ENCODE measurements at places on chromosomes 5 and 9. TPM values are rescaled to one million over a fixed set of nuclear protein-coding genes. Genes with fewer than 3 reads are reported as not detected.

The CYLC2 gene
- not detected for polyA plus RNA-seq

The ABLIM3 gene
- polyA plus RNA-seq: 23.2 TPM

The EEIG1 gene
- polyA plus RNA-seq: 11.2 TPM

The SHLD3 gene
- polyA plus RNA-seq: 1.9 TPM

The DDX4 gene
- polyA plus RNA-seq: not detected

The FST gene
- polyA plus RNA-seq: 7.3 TPM

The GPR150 gene
- 0.07 TPM for polyA plus RNA-seq

GRCh38 chr5:145856285-145856818, 16.5 kb downstream of the GRXCR2 start:
- peak; percentile 62 for DNase-seq

GRCh38 chr5:322281-322941, 897 bp downstream of the AHRR start:
- DNase-seq: no peak

DNA sequence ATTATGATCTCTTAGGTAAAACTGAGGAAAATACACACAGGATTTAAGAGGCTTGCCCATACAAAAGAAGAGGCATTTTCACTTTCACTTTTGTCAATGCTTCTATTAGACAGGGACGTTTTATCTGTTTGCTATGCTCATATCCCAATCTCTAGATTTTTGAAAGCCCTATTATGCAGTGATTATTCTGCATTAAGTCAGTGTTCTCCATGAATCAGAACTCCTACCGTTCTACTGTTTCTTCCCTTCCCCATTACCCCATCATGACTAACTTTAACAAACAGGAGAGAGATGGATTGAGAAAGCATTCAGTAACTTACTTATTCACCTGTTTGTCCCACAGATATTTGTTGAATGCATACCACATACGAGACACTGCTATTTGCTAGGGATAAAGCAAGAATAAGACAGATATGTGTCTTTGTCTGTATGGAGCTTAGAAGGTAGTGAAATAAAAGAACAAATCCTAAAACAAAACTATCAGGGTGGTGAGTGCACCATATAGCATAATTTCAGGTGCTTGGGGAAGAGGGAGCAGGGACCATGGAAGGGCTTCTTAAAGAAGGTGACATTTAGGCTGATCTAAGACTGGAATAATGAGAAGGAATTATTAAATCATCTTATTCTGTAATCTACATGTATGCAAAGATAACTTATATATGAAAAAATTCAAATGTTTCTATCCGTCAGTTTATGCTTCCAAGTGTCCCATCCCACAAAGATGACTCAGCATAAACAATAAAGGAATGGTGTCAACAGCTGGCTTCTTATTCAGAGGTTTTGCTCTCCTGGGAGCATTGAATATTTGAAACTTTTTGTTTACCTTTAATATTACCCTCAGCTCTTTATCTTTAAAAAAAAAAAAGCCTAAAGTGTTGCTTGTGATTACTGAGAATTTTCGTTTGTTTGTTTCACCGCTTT, 328.1 kb downstream of the HINT1 start:
- DNase-seq: no peak

DNA sequence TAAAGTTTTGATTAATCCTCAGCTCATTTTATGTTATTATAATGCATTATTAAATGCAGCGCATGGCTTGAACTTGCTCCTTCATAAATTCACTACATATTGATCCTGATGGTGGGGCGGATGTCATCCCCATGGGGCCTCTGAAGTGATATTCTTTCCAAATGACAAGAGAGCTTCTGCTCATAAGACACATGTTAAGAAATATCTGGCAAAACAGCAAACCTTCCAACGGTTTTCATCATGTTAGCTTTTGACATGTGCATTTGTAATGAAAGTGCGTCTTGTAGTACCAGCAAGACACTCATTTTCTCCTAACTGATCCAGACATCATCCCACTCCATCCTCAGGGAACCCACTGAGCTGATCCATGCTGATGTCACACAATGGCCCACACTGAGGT, 45.7 kb downstream of the SEMA5A start:
- DNase-seq: no peak

GRCh38 chr5:139263536-139263935, 30.0 kb upstream of the MATR3 start:
- no peak for DNase-seq

- DNase-seq: peak; percentile 37
Measured at GRCh38 chr5:45521067-45521466, 175.1 kb downstream of the HCN1 start.

- DNase-seq: no peak
Measured at GRCh38 chr5:102911973-102912372, 156.9 kb downstream of the PAM start.

DNA sequence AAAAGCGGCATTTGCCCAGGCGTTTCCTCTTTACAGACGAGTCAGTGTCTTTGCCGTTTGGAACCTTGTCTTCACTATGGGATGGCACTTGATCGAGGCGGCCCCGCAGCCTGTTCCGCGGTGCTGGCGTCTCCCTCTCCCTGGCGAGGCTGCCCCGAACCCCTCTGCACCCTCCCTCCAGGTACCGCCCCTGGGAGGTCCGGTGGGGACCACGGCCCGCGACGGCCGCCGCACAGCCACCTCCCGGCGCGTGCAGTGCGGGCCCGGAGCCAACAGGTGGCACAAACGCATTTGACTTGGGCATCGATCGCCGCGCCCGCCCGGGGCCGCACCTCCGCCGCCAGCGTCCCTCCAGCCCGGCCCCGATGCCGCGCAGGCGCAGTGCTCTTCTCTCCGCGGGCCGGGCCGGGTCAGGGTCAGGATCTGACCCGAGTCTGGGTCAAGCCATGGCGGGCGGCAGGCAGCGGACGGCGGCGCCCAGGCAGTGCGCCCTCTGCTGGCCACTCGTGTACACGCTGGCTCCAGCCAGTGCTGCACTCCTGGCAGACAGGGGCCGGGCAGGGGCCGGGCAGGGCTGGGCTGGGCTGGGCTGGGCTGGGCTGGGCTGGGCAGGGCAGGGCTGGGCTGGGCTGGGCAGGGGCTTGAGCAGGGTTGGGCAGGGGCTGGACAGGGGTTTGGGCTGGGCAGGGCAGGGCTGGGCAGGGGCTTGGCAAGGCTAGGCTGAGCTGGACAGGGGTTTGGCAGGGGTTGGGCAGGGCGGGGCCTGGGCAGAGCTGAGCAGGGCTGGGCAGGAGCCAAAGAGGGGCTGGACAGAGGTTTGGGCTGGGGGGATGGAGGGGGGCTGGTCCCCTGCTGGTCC, 155.8 kb upstream of the IRX4 start:
- DNase-seq: peak; percentile 77

- DNase-seq: no peak
Measured at GRCh38 chr5:97854871-97855762, 672.1 kb upstream of the RIOK2 start.

- no peak for DNase-seq
Measured at GRCh38 chr9:70324963-70325362, 66.2 kb downstream of the SMC5 start.

DNA sequence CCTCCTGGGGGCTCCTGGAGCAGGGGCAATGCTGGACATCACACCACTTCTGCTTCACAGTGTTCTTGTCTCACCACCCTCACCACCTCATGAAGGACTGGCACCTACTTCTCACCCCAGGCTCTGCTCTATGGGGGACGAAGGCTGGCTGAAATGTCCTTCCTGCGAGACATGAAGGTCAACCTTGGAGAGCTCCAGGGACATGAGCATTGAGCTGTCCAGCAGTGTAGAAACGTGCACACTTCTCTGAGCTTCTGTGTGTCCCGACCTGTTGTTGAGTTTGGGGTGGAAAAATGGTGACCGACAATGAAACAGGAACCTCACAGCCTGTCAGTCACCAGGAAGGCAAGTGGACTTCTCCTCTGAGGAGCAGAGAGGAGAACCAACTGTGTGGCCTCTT, 68.6 kb upstream of the ADAMTS16 start:
- DNase-seq: no peak

DNA sequence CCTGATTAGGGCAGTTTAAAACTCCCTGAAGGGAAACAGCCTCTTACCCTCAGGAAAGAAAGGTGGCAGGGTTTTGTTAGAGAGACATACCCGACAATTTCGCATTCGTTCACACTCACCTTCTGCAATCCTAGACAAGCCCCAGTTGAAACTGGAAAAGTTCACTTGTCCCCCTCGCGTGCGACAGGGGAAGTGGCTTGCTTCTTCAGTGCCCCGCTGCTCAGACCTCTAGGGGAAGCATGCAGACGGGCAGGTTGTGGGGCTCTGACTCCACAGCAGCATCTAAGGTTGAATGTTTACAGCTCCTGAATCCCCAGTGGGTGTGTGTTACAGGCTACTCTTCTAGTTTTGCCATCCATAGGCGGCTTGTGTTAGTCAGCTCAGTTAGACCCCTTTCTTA, 575.7 kb upstream of the ACO1 start:
- no peak for DNase-seq

- DNase-seq: no peak
Measured at GRCh38 chr5:103340717-103341388, 82.3 kb downstream of the MACIR start.

GRCh38 chr9:123162791-123163345, 105.5 kb downstream of the STRBP start:
- no peak for DNase-seq

GRCh38 chr9:123662057-123662776, 267.7 kb downstream of the DENND1A start:
- DNase-seq: no peak

GRCh38 chr5:149400304-149400703, 21.2 kb upstream of the IL17B start:
- no peak for DNase-seq

DNA sequence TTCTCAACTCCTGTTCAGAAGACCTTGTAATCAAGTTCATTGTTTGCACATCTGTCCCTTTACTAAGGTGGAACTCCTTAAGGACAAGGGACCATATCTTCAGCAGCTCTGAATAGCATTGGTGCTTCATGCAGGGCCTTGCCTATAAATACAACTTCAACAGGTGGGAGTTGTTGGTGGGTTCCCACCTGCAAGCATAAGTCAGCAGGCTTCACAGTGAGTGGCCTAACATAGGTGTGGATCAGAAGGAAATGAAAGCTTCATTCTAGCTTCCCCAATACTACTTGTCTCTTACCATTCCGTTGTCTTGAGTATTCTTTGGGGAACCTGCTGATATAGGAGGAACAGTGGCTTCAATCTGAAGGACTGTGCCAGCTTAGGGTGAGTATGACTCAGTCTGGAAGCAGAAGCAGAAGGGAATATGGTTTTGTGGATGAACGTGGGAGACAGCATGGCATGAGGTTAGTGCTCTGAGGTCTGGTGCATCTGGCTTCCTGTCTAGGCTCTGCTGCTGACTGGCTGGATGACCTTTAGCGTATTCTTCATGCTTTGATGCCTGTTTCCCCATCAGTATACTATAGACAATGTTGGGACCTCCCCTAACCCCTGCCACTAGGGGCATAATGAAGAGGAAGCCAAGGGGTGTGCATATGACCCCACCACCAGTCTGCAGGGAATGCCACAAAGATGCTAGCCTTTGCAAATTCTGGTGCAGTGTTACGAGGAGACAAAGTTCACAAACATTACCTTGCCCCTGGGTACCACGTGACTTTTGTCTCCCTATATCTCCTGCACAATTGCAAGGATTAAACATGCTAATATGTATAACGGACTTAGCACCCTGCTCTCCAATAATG, 192.3 kb downstream of the PALM2AKAP2 start:
- DNase-seq: no peak

- no peak for DNase-seq
Measured at GRCh38 chr9:127534250-127534906, 77.7 kb upstream of the STXBP1 start.

GRCh38 chr9:93810028-93810971, 144.9 kb downstream of the BARX1 start:
- DNase-seq: peak; percentile 25

GRCh38 chr9:34555936-34556525, 33.2 kb upstream of the ENHO start:
- no peak for DNase-seq

DNA sequence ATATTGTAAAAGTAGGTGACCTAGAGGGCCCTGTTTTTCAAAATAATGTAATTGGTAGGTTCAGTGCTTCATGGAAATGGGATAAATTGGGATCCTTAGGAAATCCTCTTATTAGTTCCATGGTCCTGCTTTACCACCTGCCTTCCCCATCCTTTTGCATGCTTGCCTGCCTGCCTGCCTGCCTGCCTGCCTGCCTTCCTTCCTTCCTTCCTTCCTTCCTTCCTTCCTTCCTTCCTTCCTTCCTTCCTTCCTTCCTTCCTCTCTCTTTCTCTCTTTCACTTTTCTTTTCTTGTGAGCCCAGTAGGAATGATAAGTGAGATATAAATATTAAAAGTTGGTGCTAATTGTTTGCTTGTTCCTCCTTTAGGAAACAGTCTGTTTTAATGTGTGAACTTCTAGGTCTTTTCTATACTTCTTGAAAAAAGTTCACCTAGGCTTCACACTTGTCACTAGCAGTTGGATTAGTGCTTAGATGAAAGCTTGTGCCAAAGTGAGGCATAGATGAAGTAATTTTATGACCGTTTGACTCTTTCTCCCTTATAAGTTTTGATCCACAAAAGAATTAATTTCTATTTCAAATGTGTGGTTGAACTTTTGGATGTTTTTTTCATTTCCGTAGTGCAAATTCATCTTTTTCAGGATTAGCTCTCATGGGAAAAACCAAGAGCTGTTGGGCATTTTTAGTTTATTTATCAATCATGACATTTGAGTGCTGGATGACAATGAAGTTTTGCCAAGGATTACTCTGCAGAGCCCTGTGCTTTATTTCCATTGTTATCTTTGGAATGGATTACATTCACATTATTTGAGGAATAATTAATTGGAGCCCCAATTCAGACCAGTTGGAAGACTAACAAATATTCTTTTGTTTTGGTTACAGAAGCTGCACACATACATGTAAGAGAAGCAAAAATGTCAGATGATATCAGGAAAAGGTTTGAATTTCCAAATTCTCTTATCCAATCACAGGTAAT, 30.7 kb downstream of the FOCAD start:
- no peak for DNase-seq

DNA sequence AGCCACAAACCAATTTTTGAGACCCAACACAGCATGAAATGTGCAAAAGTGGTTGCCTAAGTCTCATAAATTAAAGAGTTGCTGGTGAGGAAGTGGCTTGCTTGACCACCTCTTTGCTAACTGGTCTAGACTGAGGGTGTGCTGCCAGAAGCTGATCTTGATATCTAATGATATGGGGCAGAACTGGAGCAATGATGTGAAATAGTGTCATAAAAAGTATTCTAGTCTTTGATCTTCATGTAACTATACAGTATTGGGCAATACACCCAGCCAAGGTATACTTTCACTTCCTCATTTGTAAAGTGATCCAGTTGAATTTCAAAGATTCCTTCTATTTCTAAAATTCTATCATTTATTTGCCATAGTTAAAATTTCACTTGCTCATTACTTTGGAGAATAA, 5.9 kb upstream of the YTHDC2 start:
- DNase-seq: no peak

GRCh38 chr5:165000479-165001190, 1495.2 kb downstream of the MAT2B start:
- DNase-seq: no peak

Measured in liver (tissue), 10 donors.